ENCODE measurements at places on chromosomes 11 and 22.

DNA sequence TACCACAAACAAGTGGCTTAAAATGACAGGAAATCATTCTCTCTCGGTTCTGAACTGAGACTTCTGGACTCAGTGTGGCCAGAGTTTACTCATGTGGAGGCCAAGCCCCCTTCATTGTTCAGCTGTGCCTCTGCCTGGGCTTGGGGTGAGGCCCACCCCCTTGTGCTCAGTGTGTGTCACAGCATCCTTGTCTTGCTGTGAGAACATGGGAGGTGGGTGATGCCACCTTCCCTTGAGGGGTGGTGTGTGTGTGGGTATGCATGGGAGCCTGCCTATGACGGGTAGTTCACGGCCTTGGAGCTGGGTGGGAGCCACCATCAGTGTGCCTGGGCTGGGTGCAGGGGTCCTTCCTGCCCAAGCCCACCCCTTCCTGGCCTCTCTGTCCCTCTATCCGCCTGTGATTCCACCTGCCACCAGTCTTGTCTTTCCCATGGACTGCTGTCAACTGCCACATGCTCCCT lies 101.7 kb downstream of the MORC2 start:
- no peak for DNase-seq

GRCh38 chr11:79088967-79089366 lies 351.9 kb downstream of the TENM4 start:
- no peak for DNase-seq

DNA sequence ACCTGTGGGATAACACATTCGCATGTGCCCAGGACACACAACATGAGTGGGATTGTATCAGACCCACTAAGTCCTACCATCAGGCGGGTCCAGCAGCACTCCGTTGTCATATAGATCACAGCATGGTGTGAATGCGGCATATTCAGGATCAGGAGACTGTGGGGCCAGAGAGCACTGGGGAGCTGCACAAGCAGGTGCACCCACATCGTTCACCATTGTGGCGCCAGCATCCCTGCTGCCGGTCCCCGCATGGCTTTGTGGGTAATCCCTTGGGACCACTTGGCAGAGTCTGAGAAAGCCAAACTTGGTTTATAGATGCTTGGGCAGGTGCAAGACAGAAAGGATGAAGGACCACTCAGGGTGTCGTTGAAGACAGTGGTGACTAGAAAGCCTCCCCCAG lies 201.6 kb upstream of the B3GAT1 start:
- no peak for DNase-seq

- DNase-seq, result no peak
Observed at GRCh38 chr11:12285106-12285505, 92.3 kb upstream of the PARVA start.

DNA sequence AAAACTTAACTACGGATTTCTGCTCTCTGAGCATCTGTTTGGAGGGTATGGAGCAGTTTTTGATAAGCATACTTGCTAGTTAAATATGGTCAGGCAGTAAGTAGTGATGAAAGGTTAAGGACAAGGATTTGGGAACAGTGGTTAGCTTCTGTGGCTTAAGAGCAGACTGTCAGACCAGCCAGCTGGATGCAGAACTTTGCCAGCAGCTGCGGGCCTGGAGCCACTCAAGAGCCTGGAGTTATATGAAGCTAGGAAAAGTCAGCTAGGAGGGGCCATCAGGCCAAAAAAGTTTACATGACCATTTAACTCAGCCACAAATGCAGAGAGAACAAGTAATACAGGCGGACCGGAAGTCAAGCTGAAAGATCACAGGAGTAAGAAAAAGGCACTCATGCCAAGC lies 1817.7 kb downstream of the LRRC4C start:
- DNase-seq, result no peak

- no peak for DNase-seq
Observed at GRCh38 chr11:132627981-132628380, 904.3 kb downstream of the OPCML start.

- peak; percentile 59 for DNase-seq
Observed at GRCh38 chr22:36386900-36387708, 663 bp downstream of the MYH9 start.

DNA sequence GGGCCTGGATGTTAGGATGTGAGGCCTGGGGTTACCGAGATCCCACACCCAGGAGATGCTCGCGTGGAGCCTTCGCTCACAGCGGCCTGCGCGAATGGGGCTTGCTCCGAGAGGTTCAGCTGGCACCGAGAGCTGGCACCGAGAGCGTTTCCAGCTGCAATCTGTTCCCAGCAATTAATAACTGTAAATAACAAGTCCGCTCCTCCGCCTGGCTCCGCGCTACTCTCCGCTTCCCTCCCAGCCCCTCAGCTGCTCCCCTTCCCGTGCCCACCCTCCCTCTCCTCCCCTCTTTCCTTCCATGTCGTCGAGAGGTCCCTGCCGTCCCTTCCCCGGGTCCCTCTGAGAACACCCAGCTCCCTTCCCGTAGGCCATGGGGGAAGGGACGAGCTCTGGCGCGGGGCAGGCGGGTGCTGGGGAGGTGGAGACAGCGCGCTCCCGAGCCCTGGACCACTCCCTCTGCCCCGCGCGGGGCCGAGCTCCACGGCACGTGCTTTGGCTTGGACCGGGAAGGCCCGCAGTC lies 110.8 kb downstream of the WNT7B start:
- DNase-seq, result no peak

DNA sequence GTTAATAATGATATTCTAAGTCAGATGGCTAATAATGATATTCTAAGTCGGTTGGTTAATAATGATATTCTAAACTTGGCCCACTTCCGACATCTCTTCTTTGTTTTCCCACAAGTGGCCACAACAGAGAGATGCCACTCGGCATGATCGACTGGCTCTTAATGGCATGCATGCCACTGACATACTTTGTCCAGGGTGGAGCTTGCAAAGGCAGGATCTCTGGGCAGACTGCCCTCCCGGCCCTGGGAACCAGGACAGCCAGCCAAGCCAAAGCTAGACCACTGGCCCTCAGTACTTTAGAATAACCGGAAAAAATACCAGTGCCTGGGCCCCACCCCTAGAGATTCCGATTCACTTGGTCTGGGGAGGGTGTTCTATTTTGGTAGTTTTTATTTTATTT lies 78.1 kb downstream of the KIAA1671 start:
- no peak for DNase-seq

DNA sequence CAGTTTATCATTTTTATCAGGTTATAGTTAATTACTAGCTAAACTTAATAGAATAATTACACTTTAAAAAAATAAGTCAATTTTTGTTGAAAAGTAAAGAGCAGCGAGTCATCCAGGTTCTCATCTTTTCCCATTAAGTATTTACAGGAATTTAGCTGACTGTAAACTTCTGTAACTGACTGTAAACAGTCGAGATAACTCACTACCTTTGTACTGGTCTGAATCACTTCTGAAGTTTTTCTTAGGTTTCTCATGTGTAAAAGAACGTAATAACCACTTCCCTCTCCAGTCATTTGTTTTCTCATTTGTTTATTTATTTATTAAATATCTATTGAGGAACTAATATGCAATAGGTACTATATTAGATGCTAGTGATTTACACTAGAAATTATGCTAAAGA lies 270.8 kb downstream of the DYNC2H1 start:
- no peak for DNase-seq

DNA sequence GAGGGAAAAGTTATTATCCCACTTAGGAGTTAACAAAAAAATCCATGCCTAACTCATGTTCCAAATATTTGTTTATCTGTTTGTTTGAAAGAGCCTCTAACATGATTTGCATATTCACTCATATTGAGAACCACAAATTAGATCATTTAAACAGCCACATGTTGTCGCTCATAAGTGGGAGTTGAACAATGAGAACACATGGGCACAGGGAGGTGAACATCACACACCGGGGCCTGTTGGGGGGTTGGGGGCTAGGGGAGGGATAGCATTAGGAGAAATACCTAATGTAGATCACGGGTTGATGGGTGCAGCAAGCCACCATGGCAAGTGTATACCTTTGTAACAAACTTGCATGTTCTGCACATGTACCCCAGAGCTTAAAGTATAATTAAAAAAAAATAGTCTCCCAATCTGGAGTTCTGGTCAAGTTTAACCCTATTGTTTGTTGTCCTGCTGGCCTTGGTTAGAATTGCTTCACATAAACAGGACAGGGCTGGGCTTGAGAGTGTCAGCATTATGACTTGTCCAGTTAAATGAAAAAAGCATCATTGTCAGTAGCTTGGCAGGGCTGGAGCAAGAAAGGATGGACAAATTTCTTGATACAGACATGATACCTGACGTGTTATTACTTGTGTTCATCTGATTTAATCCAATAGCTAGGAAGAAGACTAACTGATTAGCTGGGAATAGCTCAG lies 57.8 kb upstream of the PSMA1 start:
- peak; percentile 36 for DNase-seq

DNA sequence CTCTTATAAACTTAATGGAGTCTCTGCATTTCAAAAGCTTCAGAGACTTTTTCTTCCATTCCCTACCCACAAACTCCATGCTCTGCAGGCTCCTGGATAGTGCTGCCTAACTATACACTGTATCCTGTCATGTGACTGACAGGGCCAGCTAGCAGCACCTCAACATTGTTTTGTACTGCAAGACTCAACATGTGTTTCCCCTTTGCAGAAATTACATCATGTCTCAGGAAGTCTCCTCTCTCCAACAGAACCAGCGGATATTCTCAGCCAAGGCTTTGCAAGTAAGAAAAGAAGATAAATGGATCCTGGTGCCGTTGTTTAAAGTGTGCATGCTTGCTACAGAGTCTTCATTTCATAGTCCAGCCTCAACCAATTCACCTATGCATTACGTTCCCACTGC lies 164.0 kb upstream of the UBASH3B start:
- DNase-seq, result no peak

- DNase-seq, result no peak
Observed at GRCh38 chr11:57403802-57404147, 13.3 kb upstream of the PRG2 start.

GRCh38 chr22:36565686-36566085 lies 36.7 kb upstream of the EIF3D start:
- DNase-seq, result no peak

DNA sequence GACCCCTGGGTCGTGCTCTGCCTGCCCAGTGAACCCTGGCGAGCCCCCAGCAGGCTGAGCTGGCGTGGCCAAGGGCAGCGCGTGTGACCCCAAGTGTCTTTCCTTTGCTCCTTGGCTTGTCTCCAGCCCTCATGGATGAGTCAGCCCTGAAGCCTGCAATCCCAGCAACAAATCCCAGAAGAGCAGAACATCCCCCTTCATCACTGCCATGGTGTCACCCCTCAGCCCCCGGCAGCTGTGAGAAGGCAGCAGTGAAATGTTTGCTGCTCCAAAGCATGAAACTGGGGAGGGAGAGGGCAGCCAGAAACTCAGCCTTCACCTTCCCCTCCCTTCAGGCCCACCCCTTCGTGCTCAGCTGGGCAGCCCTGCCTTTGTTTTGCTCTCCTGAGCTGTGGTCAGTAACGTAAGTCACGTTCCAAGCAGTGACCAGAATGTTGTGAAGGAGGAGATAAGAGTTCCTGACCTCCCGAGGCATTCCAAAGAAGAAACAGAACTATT lies 29.8 kb downstream of the ADAMTS15 start:
- DNase-seq, result no peak

DNA sequence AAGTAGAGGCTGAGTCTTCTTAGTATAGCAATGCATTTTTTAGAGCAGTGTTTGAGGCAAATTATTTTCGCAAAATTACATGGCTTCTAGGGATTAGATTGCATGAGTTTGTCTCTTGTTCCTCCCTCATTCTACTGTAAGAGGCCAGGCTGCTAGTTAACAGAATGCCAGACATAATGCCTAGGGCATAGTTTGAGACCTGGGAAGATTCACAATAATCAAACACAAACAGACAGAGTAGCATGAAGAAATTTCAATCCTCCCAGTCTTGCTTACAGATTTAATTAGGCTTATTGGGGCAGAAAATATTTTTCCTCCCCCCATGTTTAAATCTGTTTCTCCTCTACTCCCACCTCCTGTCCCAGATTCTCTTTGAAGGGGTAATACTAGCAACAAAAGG lies 48.3 kb downstream of the ARHGEF12 start:
- DNase-seq, result no peak

DNA sequence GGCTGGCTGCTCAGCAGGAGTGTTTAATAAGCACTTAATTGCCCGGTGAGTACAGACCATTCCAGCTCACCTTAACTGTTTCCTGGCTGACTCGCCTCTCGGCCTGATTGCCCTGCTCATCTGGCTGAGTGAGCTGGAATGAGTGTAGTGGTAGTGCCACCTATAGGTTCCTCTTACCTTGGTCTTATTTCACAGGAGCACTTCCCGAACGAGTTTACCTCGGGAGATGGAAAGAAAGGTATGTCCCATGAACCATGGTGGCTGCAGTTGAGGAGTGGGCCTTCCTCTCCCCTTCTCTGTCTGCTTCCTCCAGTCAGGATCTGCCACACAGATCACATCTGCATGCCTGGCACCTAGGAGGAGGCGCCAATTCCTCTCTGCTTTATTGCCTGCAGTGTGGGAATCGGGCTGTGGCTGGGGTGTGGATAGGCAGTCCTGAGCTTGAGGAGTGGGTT lies 26.7 kb downstream of the UPB1 start:
- DNase-seq, result no peak

DNA sequence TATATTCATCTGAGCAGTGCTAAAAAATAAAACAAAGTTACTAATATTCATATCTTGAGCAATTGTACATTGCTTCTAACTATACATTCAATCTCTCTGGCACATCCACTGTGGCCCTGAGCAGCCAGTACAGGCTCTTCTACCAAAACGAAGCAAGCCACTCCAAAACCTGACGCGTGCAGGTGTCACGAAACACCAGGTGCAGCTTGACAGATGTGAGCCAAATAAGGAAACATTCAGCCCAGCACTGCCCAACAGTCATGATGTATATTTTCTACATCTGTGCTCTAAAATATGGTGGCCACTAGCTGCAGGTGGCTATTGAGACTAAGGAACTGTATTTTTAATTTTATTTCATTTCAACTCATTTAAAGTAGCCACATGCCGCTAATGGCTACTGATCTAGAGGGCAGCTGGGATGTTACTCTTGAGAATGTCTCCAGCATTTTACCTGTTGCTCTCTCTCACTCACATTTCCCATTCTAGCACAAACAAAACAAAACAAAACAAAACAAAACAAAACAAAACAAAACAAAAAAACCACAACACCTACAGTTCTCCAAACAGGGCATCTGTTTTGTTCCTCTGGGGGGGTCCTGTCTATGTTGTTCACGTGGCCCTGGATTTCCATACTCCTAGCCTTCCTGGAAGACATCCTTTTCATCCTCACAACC lies 77.7 kb downstream of the LARGE1 start:
- DNase-seq, result no peak

- DNase-seq, result no peak
Observed at GRCh38 chr22:37511395-37512104, 7.7 kb downstream of the CARD10 start.

GRCh38 chr11:71065841-71066240 lies 186.5 kb downstream of the SHANK2 start:
- DNase-seq, result no peak

GRCh38 chr11:128067780-128068179 lies 519.6 kb downstream of the ETS1 start:
- no peak for DNase-seq
